ENCODE measurements at places on chromosomes 12 and 14.

GRCh38 chr14:24243336-24243836, 963 bp upstream of the TINF2 start:
- peak overlapping the region; percentile 93 for H3K27ac ChIP-seq
- H3K4me3 ChIP-seq, result peak overlapping the region; percentile 90
- peaks cover 38% of the 10 kb centered on the region for H3K4me1 ChIP-seq
- no peak for DNase-seq
- peaks cover 29% of the 10 kb centered on the region for H3K36me3 ChIP-seq
- H3K27me3 ChIP-seq, result no peaks in the 10 kb centered on the region

DNA sequence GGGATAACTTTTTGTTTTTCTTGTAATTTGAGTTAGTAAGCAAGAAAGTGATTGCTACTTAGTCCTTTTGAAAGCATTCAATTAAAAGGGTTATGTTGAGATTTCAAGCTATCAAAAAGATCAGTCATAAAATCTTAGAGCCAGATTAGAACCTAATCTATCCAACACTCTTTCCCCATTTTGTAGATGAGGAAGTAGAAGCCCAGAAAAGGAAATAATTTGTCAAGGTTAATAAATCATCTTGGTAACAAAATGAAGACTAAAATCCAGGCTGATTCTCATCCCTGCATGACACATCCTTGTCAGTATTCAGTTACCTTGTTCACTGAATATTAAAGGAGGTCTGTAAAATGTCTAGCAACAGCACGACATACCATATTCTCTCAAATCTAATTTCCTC, 26.5 kb downstream of the PPP1R13B start:
- H3K4me3 ChIP-seq, result no peak overlapping the region
- no peak for DNase-seq
- H3K36me3 ChIP-seq, result no peaks in the 10 kb centered on the region
- peaks cover 14% of the 10 kb centered on the region for H3K4me1 ChIP-seq
- H3K27ac ChIP-seq, result no peak overlapping the region

- no peak overlapping the region for H3K4me3 ChIP-seq
- no peak for DNase-seq
- H3K27ac ChIP-seq, result peak overlapping the region; percentile 25
- H3K4me1 ChIP-seq, result peaks cover 33% of the 10 kb centered on the region
- no peaks in the 10 kb centered on the region for H3K36me3 ChIP-seq
- H3K27me3 ChIP-seq, result no peaks in the 10 kb centered on the region
These were observed 86.0 kb downstream of the AEBP2 start for GRCh38 chr12:19525274-19525673.

DNA sequence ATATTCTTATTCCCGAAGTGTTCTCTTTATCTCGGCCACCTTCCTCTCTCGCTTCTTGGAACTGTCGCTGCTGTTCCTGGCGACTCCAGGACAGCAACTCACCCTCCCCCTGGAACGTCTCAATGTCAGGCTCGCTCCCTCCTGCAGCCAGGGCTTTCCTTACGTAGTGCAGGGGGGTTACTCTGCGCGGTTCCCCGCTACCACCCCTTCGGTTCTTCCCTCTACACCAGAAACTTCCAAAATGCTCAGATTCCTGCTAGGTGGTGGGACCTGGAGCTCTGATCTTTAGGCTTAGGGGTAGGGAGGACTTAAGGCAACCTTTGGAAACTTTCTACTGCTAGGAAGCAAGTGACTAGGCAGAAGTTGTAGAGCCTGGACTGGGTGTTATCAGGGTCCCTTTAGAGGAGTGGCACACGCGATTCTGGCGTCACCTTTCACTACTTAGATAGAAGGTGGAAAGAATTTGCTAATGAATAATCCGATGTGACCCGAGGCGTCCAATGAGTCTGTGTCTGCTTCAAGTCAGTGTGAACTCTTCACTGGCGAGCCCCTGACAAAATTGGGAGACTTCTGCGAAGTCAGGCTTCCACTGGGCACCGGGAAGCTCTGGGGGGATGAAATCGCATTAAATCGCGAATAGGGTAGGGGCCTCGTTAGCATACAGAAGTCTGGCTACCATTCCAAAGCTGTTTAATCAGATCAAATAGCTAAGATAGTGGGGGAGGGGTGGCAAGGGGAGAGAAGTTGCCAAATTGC, 900 bp upstream of the DPF3 start:
- peaks cover 23% of the 10 kb centered on the region for H3K4me1 ChIP-seq
- no peak for DNase-seq
- H3K4me3 ChIP-seq, result peak overlapping the region; percentile 79
- H3K27me3 ChIP-seq, result no peaks in the 10 kb centered on the region

DNA sequence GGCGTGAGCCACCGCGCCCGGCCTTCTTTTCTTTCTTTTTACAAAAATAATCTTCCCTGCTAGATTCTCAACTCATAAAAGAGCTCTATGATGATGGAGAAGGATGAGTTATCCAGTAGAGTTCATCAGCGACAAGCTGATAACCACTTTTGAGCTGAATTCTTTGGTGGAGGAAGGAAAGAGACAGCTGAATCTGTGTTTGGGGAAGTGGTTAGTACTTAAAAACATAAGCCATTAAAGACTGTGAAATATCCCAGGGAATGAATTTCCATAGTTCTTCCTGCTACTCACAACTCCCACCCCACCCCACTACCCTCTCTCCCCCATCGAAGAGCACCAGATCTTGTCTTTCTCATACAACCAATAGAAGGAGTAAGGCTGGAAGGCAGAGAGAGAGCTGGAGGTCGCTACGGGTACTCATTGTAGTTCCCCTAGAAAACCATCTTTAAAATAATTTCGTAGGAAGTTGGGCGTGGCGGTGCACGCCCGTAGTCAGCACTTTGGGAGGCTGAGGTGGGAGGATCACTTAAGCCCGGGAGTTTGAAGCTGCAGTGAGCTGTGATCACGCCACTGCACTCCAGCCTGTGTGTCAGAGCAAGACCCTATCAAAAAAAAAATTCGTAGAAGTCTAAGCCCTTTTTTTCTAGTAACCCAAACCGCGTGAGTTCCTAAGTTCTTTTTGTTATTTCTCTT, 647 bp upstream of the ESPL1 start:
- H3K4me1 ChIP-seq, result no peaks in the 10 kb centered on the region
- peak overlapping the region; percentile 53 for H3K4me3 ChIP-seq
- no peaks in the 10 kb centered on the region for H3K27me3 ChIP-seq
- H3K36me3 ChIP-seq, result no peaks in the 10 kb centered on the region
- H3K27ac ChIP-seq, result peak overlapping the region; percentile 16

DNA sequence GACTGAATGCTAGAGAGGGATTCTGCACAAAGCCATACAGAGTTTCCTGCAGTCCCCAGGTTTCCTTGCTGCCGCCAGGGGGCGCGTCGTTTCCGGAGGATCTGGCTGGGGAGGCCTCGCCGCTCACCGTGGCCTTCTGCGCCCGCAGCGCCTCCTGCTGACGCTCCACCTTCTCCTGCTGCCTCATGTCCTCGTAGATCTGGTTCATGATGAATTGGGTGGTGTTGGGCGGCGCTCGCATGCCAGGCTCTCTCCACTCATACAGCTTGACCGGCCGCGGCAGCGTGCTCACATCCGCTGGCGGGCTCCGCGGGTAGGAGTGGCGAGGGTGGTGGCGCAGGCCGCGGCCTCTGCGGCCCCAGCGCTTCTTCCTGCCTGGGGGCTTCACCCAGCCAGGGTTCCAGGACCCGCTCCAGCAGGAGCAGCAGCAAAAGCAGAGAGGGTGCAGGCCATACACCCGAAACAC, 987 bp downstream of the CCER1 start:
- no peaks in the 10 kb centered on the region for H3K36me3 ChIP-seq
- H3K4me3 ChIP-seq, result no peak overlapping the region
- no peak for DNase-seq

DNA sequence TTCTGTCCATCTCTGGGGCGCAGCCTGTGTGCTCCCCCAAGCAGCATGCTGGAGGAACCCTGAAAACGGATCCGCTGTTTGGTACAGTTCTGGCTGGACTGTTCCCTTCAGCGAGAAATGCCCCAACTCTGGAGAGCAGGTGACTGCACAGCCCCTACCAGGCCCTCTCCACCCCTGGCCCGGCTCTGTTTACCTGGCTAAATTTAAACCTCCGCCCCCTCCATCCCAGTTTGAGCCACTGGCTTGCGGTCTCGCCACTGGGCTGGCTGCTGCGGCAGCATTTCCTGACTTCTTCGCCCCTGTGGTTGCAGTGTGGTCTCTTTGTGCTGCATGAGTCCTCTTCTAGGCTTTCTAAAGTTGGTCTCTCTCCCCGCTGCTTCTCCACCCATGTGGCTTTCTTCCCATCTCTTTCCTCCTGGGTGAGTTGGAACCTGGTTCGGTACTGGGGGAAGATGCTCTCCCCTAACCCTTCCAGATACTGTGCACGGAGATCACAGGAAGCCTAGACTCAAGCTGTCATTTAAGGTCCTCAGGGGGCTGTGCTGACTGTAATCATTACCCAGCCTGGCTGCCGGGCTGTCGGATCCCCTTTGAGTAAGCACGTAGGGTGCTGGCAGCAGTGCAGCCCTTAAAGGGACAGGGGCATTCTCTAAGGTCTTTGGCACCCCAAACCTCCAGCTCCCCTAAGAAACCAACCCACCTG, 60.6 kb downstream of the FBXL14 start:
- H3K4me1 ChIP-seq, result peaks cover 10% of the 10 kb centered on the region
- no peaks in the 10 kb centered on the region for H3K27me3 ChIP-seq
- H3K4me3 ChIP-seq, result no peak overlapping the region
- H3K36me3 ChIP-seq, result no peaks in the 10 kb centered on the region

- H3K36me3 ChIP-seq, result peaks cover 62% of the 10 kb centered on the region
- H3K27me3 ChIP-seq, result no peaks in the 10 kb centered on the region
- peaks cover 20% of the 10 kb centered on the region for H3K4me1 ChIP-seq
- no peak overlapping the region for H3K27ac ChIP-seq
- H3K4me3 ChIP-seq, result no peak overlapping the region
These were observed 72.4 kb downstream of the NT5DC3 start for GRCh38 chr12:103768467-103769123.

DNA sequence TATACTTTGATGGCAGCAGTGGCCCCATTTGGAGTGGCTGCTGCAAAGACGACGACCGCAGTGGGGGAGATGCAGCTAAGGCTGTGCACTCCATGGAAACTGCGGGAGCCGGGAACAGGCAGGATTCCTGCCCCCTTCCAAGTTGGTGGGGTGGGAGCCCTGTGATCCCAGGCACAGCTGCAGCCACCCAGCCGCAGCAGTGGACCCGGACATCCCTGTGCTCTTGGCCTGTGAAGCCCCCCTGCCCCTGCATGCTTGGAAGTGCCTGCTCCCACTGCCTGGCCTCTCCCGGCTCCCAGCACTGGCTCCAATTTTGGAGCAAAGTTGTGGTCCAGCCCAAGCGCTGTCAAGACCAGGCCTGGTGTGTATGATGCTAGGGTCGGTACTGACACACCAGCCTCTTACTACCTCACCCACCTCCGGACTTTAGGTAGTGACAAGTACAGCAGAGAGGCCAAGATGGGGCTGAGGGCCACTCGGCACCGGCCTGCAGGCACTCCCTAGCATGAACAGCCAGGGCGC, 502.8 kb upstream of the RPL10L start:
- no peaks in the 10 kb centered on the region for H3K4me1 ChIP-seq
- no peaks in the 10 kb centered on the region for H3K36me3 ChIP-seq
- no peak overlapping the region for H3K4me3 ChIP-seq
- H3K27me3 ChIP-seq, result no peaks in the 10 kb centered on the region

GRCh38 chr14:100440207-100440631, 117.1 kb downstream of the SLC25A47 start:
- H3K27ac ChIP-seq, result no peak overlapping the region
- H3K4me1 ChIP-seq, result peaks cover 29% of the 10 kb centered on the region
- no peaks in the 10 kb centered on the region for H3K27me3 ChIP-seq
- H3K36me3 ChIP-seq, result no peaks in the 10 kb centered on the region

- H3K27me3 ChIP-seq, result no peaks in the 10 kb centered on the region
- DNase-seq, result no peak
- no peak overlapping the region for H3K27ac ChIP-seq
- H3K36me3 ChIP-seq, result no peaks in the 10 kb centered on the region
- no peak overlapping the region for H3K4me3 ChIP-seq
These were observed 226.4 kb upstream of the CAND1 start for GRCh38 chr12:67042697-67043131.

DNA sequence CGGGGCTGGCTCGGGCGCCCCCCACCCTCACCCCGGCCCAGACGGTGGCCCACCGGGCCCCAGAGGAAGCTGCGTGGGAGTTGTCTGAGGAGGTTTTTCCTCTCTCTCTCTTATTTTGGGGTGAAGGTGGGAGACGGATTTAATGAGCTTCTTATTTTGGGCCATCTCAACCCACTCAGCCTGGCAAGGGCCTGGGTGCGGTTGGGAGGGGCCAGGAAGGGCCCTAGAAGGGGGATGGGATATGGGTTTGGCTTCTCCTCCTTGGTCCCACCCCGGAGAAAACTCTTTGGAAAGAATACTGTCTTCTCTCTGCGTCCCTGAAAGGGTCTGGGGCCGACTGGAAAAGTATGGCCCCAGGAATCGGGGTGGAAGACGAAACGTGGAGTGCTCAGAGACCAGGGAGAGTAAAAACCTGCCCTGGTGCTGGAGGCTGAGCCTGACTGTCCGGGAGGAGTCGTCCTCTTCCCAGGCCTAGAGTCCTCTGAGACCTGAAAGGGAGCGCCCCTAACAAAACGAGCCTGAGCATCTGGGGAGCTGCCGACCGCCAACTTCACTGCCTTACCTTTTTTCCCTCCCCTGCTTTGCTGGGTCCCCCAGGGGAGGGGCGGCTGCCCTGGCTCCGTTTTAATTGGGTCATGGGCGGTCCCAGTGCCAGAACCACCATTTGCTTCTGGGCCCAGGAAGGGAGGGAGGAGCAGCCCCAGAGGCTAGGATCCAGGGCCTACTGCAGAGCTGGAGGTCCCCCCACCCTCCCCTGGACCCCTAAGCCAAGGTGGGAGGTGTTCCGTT, 1.6 kb downstream of the MMP14 start:
- H3K27me3 ChIP-seq, result no peaks in the 10 kb centered on the region
- peak overlapping the region; percentile 84 for H3K4me3 ChIP-seq
- no peaks in the 10 kb centered on the region for H3K4me1 ChIP-seq
- peak overlapping the region; percentile 98 for H3K27ac ChIP-seq
- peak; percentile 94 for DNase-seq

DNA sequence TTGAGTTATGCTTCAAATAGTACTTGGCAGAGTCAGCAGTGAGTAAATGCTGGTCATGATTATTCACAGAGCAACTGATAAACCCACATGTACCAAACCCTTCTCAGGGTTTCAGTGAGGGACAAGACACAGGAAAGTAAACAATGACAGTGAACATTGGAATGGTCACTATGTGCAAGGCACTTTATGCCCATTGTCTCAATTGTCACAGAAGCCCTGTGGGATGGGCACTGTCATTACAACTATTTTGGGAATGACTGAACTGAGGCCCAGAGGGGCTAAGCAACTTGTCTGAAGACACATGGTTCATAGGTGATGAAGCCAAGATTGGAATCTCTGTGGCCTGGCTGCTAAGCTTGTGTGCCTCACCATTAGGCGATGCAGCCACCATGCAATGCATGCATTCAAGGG, 238.5 kb downstream of the RBM19 start:
- H3K36me3 ChIP-seq, result no peaks in the 10 kb centered on the region
- H3K4me3 ChIP-seq, result no peak overlapping the region
- no peaks in the 10 kb centered on the region for H3K27me3 ChIP-seq
- no peak for DNase-seq
- H3K27ac ChIP-seq, result no peak overlapping the region
- H3K4me1 ChIP-seq, result no peaks in the 10 kb centered on the region

- no peaks in the 10 kb centered on the region for H3K27me3 ChIP-seq
- no peaks in the 10 kb centered on the region for H3K4me1 ChIP-seq
- H3K4me3 ChIP-seq, result no peak overlapping the region
- no peak overlapping the region for H3K27ac ChIP-seq
These were observed 34.6 kb downstream of the ANKRD9 start for GRCh38 chr14:102474934-102475333.

Data from tibial artery (tissue), 4 donors.